ENCODE measurements at places on chromosomes 6 and 20.

- DNase-seq = no peak
Measured at GRCh38 chr20:64069209-64069613, 6.2 kb downstream of the TCEA2 start.

- no peak for DNase-seq
Measured at GRCh38 chr6:147159536-147160374, 44.5 kb upstream of the STXBP5 start.

DNA sequence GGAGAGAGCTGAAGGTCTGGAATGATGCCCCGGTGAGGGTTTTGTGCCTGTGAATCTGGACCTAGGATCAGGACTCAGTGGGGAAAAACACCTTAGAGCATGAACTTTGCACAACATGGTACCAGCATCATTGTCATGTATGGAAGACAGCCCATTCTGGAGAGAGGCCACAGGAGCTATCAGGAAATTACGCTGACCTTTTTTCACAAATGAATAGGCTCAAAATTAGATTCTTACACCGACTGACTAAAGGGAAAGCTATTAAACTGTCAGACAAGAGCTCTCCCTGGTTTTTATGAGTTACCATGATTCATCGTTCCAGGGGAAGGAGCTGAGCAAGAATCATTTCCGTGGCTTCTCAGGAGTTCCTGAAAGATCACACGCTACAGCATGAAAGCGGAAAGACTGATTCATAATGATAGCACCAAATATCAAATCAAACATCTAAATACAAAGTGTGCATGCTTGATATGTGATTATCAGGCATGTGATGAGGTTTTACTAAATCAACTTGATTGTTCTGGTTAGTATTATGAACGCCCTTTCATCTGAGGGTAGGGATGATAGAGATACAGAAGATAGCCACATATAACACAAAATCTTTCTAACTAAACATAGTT lies 224.9 kb upstream of the SMLR1 start:
- no peak for DNase-seq

GRCh38 chr20:48107560-48107959 lies 322.3 kb upstream of the SULF2 start:
- DNase-seq = no peak

- DNase-seq = no peak
Measured at GRCh38 chr20:50810842-50811241, 16.0 kb downstream of the BCAS4 start.

DNA sequence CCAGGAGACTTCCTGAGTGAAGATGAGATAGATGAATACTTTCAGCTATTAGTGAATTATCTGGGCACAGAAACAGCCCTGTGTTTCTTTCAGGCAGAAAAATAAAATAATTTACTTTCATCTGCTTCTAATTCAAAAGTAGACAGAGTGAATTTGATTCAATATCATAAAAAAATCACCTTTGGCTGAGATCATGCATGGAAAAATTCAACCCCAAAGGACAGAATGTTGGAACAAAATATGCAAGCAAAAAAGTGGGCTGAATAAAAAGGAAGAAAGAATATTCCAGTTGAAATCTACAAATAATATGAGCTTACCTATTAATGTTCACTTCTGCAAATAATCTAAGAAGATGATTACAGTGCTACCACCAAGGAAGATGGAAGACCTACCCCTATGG lies 546.9 kb downstream of the TFAP2B start:
- no peak for DNase-seq

GRCh38 chr6:131782764-131783163 lies 25.1 kb upstream of the ENPP1 start:
- DNase-seq = peak; percentile 12

DNA sequence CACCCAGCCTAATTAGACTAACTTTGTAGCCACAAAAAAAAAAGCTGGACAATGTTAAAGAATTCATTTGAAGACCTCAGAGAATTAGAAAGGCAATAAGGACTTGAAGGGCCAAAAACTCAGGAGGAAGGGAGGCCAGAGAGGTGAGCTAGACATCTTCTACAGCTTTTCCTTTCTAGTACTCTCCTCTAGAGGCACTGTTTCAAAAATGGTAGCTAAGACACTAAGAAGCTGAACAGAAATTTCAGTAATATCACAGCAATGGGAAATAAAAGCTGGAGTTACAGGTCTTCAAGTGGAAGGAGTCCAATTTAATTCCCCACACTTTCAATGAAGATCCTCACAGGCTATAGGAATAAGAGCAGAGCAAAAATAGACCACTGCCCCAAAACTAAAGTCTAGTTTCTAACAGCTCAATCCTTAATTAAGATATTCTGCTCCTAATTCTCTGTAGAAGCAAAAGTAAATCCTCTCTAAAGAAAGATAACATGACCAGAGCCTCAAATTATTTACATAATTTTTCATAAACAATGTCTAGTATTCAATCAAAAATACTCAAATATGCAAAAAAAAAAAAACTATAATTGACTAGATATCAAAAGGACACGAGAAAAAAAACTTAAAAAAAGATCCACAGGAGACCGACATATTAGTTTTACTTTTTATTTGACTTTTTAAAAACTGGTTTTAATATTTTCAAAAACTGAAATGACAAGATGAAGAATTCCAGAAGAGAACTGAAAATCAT lies 63.7 kb downstream of the RNGTT start:
- no peak for DNase-seq

- no peak for DNase-seq
Measured at GRCh38 chr6:79586548-79586947, 44.6 kb upstream of the SH3BGRL2 start.

- no peak for DNase-seq
Measured at GRCh38 chr6:33217246-33217645, 8.9 kb downstream of the RING1 start.

- DNase-seq = no peak
Measured at GRCh38 chr6:154981079-154981870, 13.8 kb upstream of the TIAM2 start.

GRCh38 chr6:62971976-62972658 lies 239.2 kb upstream of the FKBP1C start:
- DNase-seq = no peak

DNA sequence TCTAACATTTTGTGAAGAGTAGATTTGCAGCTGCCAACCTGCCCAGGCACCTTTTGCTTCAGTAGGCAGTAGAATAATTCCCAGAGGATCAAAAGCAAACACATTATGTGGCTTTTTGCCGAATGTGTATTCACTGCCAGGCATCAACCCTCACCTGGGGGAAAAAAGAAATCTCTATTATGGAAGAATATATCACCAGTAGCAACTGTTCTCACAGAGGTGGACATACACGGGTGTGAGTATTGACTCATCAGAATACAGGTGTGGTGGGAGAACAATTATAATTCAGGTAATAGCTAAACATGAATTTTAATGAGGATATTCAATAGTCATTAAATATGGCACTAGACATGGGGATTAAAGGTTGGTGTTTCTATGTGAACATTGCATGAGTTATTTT lies 910.7 kb downstream of the TFAP2A start:
- peak; percentile 97 for DNase-seq

- DNase-seq = no peak
Measured at GRCh38 chr6:160960839-160961238, 30.7 kb upstream of the MAP3K4 start.

GRCh38 chr6:142412241-142412640 lies 110.4 kb downstream of the ADGRG6 start:
- DNase-seq = no peak

- DNase-seq = no peak
Measured at GRCh38 chr6:123896869-123897268, 93.2 kb downstream of the NKAIN2 start.

- DNase-seq = no peak
Measured at GRCh38 chr6:101454106-101454676, 60.7 kb downstream of the GRIK2 start.

- DNase-seq = no peak
Measured at GRCh38 chr6:11231564-11232192, 790 bp downstream of the NEDD9 start.

GRCh38 chr6:108836061-108836460 lies 12.2 kb upstream of the ARMC2 start:
- DNase-seq = no peak

DNA sequence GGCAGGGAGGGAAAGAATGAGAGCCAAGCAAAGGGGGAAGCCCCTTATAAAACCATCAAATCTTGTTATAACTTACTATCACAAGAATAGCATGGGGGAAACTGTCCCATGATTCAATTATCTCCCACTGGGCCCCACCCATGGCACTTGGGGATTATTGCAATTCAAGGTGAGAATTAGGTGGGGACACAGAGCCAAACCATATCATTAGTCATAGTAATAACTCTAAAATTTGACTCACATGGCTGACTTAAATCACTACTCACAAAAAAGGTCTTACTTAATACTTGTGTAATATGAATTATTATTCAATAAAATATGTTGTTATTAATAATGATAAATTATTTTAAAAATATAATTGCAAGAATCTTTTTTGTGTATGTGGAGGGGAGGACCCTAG lies 178.1 kb upstream of the TCF21 start:
- no peak for DNase-seq

DNA sequence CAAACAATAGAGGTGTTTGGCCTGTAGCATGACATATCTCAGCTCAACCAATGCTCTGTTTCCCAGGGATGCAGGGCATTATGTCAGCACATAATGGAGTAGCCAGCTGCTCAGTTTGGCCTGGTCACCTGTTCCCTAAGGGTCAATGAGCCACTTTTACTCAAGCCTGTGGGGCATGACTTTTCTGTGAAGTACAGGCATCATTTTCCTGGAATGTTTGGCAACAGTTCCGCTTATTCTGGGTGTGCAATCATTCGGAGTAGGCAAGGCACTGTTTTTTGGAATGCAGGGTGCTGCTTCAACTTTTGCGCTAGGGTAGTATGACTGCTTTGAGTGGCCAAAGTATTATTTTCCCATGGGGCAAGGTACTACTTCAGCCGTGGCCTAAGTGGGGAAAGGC lies 665.4 kb downstream of the EPHA7 start:
- DNase-seq = no peak

GRCh38 chr20:48040491-48040890 lies 255.2 kb upstream of the SULF2 start:
- no peak for DNase-seq

- DNase-seq = no peak
Measured at GRCh38 chr6:100809346-100809745, 71.8 kb downstream of the ASCC3 start.

- no peak for DNase-seq
Measured at GRCh38 chr20:53840532-53840931, 229.9 kb downstream of the BCAS1 start.

- no peak for DNase-seq
Measured at GRCh38 chr6:156508126-156508525, 269.1 kb upstream of the ARID1B start.

Data from NCI-H2081 treated with DMSO at 0.1 percent for 48 hours (cell line).